ENCODE measurements at places on chromosomes 5 and 9.

- peak; percentile 42 for DNase-seq
These were observed 18.1 kb downstream of the GCNT4 start for GRCh38 chr5:75034137-75034739.

GRCh38 chr5:127705120-127705892, 2.1 kb downstream of the CCDC192 start:
- no peak for DNase-seq

- no peak for DNase-seq
These were observed 35.6 kb downstream of the ROR2 start for GRCh38 chr9:91914404-91914803.

DNA sequence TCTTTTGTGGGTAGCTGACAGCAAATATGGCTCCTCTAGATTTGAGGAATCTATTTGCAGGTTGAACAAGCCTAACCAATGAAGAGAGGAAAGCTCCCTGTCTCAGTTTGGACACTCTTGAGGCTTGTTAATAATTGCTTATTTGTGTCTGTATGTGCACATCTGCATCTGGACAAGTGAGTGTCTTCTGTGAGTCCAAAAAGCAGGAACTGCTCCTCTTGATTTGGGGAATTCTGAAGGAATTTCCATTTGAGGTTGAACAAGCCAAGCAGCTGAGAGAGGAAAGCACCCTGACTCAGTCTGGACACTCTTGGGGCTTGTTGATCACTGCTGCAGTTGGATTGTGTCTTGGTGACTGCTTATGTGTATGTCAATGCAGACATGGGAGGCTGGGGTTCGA, 211.6 kb downstream of the DTWD2 start:
- no peak for DNase-seq

DNA sequence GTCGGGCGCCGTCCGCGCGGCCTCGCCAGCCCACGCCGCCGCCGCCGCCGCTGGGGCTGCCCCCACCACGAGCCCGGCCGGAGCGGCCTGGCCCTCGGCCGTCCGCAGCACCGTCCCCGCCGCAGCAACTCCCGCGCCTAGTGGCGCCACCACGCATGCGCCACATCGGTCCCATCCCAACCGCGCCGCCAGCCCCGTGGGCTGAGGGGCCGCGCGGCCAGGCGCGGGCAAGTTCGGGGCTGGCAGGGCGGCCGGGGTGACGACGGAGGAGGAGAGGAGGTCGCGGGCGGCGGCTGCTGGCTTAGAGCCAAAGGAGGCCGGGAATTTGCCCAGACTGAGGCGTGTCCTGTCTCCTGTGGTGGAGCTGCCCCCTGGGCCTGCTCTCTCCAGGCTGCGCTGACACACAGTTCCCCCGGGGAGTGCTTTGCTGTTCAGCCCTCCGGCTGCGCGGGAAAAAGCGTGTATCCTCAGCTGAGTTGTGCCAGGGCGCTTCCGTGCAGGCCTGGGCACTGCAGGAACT, at the start of gene TUSC1:
Gene TUSC1, minus strand, starts transcription at position 298 of the 520 bp plus-strand sequence. Its CDS starts 132 bp downstream, at position 166.
- peak; percentile 28 for DNase-seq

- DNase-seq: no peak
These were observed 187.0 kb downstream of the FANCC start for GRCh38 chr9:95130484-95130883.

DNA sequence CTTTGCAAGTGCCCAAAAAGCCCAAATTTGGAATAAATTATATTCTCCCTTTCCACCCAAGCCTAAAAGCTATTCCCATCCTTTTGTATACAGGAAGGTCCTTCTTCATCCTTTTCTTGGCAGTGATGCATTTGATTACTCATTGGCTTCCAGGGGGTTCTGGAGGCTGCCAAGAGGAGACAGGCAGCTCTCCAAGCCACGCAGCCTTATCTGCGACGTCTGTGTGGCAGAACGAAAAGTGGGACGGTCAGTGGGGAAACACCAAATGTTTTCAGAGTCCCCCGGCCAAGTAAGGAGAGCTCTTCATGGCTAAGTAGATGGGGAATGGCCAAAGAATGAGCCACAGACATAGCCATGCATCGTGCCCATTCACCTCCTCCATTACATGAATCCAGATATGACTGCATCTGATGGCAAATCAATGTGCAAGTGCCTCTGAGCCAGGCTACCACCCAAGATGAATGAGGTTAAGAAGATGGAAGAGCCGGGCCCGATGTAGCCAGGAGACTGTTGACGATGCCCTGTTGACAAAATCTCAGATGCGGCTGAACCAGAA, 12.1 kb downstream of the ADAM19 start:
- DNase-seq: no peak

GRCh38 chr9:112332214-112332613, 1.2 kb downstream of the PTBP3 start:
- no peak for DNase-seq

GRCh38 chr5:110909415-110909814, 162.1 kb upstream of the TSLP start:
- DNase-seq: no peak

GRCh38 chr5:87137283-87137682, 130.4 kb upstream of the RASA1 start:
- no peak for DNase-seq
